ENCODE measurements at places on chromosomes 3 and 15. TPM values are rescaled to one million over a fixed set of nuclear protein-coding genes. Genes with fewer than 3 reads are reported as not detected.

NLGN1 gene
- total RNA-seq: 50.2 TPM

PLEKHO2 gene
- 18.0 TPM for total RNA-seq

DOCK3 gene
- 13.4 TPM for total RNA-seq

AP3B2 gene
- total RNA-seq: 218 TPM

- DNase-seq: no peak
These were observed 221.0 kb downstream of the ZMAT3 start for GRCh38 chr3:178850450-178851190.

DNA sequence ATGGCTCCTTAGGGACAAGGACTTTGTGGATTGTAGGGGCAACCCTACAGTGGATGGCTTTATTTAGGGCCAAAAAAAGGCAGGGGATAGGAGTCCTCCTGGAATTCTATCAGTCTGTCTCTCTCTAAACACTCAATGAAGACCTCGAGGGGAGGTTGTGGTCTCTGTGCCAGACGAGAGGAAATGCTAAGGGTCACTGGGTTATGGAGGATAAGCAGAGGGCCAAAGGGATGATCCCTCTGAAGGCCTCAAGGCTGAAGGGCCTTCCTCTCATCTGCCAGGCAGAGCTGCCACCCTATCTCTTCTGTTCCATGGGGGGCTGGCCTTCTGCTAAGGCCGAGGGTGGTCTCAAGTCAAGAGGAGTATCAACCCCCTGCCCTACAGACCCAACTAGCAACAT lies 27.0 kb downstream of the PLXNB1 start:
- no peak for DNase-seq

- DNase-seq: no peak
These were observed 27.5 kb downstream of the PCCB start for GRCh38 chr3:136277634-136278033.

DNA sequence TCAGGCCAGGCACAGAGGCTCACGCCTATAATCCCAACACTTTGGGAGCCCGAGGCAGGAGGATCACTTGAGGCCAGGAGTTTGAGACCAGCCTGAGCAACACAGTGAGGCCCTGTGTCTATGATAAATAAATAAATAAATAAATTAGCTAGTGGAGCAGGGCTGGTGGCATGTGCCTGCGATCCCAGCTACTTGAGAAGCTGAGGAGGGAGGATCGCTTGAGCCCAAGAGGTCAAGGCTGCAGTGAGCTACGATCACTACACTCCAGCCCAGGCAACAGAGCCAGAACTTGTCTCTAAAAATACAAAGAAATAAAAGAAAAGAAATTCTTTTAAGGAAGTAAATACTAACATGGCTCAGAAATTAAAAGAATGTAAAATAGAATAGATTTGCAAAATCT lies 91.8 kb downstream of the LIPC start:
- no peak for DNase-seq

BLOC1S6 gene
- total RNA-seq: 38.7 TPM

- DNase-seq: no peak
These were observed 667 bp upstream of the KLHDC8B start for GRCh38 chr3:49170744-49171118.

DNA sequence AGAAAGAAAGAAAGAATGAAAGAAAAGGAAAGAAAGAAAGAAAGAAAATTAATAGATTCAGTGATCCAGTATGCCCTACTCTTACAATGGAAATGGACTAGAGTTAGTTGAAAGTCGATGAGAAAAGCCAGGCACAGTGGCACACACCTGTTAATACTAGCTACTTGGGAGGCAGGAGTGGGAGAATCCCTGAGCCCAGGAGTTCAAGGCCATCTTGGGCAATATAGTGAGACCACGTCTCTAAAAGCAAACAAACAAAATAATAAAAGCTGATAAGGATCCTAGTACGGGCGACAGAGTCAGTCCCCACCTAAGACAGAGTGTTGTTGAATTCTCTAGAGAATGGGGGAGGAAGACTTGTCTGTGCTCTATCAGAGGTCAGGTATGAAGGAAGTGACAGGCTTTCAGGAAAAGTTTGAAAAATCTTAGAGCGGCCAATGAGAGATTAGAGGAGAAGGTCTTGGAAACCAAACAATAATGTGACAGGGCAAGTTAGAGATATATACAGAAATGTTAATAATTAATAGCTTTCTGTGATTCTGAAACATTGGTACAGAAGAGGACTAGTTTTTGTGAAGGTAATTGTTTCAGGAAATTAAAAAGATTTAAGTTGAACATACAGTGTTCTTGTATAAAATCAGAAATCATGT lies 117.9 kb upstream of the PTX3 start:
- no peak for DNase-seq

GRCh38 chr3:12363397-12364195 lies 74.7 kb downstream of the PPARG start:
- no peak for DNase-seq

- DNase-seq: no peak
These were observed 3.4 kb upstream of the TPM1 start for GRCh38 chr15:63038926-63039673.

DNA sequence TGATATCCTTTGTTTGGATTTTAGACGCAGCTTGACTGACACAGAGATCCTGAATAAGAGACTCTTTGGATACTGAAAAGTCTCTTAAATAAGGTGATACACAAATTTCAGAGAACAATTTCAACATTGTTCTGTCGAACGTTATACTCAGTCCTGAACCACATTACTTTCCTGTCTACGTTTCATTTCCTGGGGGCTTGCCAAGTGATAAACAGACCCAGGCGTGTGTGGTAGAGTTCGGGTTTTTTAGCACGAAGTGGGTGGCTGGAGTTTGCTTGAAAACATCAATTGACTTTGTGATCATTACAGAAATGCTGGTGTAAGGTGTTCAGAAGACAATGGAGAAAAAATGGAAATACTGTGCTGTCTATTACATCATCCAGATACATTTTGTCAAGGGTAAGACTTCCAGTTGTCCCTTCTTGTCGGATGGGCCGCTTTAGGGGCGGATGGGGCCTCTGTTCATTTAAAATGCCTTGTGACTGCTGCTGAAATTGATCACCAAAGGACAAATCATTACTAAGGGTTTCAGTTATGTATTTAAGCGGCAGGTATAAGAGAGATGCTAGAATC lies at the start of gene CD96:
Gene CD96, plus strand, starts transcription at position 287 of the 573 bp plus-strand sequence. Its CDS starts 52 bp downstream, at position 339.
- DNase-seq: no peak

- DNase-seq: no peak
These were observed 407.0 kb downstream of the FHIT start for GRCh38 chr3:60844256-60844655.

DNA sequence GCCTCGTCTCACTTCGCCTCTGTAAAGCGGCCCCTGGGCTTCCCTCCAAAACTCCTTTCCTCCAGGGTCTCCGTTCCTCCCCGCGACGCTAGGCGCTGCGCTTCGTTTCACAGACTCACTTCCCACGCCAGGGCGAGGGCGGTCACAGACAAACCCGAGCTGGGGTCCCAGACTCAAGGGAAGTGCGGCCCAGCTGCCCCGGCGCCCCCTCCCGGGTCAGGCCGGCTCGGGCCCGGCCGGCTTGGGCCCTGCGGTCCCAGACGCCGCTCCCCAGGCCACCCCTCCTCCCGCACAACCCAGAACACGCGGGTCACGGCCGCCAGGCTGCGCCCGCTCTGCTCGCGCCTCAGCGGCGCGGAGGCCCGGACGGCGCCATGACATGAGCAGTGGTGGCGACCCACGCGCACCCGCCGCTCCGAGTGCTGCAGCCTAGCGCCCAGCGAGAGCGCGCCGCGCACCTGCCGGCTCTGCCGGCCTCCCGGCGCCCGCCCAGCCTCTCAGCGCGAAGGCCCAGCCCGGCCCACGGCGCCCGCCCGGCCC lies 547 bp downstream of the NUP210 start:
- peak; percentile 53 for DNase-seq

PTX3 gene
- 2.4 TPM for total RNA-seq

ADAMTS17 gene
- total RNA-seq: 6.8 TPM
